ENCODE measurements at places on chromosomes 2 and 18.

DNA sequence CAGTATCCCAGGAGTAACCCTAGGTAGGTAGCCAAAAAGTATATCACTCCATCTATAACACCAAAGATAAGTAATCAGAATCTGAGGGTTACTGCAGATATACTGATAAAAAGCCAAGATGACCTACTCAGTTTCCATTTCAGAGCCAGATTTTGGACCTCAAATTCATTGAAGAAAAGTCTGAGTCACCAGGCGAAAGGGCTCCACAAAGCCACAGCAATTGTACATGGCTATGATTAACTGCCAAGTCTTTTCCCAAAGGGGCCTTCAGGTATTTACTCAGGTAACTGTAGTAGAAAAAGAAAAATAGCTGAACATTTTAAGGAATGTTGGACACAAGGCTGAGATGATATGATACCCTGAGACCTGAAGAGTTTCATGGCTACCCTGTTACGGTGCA is 75.6 kb upstream of the KCNH7 start:
- DNase-seq: no peak

GRCh38 chr2:46954951-46955571 is 39.5 kb upstream of the MCFD2 start:
- DNase-seq: no peak

- DNase-seq: no peak
These were observed 81.9 kb downstream of the MOGAT1 start for GRCh38 chr2:222753251-222753824.

DNA sequence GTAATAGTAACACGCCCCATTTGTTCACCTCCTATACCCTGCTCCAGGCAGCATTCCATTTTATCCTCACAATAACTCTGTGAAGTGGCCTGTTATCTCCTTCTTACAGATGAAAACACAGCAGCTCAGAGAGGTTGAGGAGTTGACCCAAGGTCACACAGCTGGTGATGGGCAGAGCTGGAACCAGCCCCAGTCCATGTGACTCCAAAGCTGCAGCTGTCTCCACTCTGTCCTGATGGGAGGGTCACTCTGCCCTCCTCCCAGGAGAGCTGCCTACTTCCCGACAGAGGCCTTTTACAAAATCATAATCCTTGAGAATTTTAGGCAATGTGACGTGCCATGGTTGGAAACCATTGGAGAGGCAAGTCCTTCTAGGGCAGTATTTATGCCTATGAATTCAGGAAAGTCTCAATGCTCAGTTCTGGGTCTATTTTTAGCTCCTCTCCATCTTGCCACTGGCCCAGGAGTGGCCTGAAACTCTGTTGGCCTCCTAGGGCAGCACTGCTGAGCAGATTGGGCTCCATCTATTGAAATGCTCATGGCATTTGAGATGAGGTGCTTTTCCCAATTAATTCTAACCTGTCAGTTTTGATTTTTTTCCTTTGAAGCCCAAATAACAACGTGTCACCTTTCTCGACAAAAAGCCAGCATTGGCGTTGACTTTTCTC is 162.0 kb upstream of the MSH6 start:
- no peak for DNase-seq

- DNase-seq: no peak
These were observed 116.4 kb upstream of the RBMS1 start for GRCh38 chr2:160610041-160610440.

DNA sequence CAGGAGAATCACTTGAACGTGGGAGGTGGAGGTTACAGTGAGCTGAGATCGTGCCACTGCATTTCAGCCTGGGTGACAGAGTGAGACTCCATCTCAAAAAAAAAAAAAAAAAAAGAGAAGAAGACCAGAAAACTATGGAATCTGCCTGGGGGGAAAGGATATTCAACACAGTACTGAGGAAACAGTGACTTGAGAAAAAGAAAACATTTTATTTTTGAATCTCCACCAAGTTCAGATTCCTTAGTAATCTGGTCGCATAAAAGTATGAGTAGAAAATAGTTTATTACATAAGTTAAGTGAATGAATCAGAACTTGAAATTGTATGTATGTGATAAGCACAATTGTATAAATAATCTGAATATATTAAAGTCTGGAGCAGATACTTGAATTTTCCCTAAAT is 13.0 kb upstream of the HAT1 start:
- DNase-seq: no peak

DNA sequence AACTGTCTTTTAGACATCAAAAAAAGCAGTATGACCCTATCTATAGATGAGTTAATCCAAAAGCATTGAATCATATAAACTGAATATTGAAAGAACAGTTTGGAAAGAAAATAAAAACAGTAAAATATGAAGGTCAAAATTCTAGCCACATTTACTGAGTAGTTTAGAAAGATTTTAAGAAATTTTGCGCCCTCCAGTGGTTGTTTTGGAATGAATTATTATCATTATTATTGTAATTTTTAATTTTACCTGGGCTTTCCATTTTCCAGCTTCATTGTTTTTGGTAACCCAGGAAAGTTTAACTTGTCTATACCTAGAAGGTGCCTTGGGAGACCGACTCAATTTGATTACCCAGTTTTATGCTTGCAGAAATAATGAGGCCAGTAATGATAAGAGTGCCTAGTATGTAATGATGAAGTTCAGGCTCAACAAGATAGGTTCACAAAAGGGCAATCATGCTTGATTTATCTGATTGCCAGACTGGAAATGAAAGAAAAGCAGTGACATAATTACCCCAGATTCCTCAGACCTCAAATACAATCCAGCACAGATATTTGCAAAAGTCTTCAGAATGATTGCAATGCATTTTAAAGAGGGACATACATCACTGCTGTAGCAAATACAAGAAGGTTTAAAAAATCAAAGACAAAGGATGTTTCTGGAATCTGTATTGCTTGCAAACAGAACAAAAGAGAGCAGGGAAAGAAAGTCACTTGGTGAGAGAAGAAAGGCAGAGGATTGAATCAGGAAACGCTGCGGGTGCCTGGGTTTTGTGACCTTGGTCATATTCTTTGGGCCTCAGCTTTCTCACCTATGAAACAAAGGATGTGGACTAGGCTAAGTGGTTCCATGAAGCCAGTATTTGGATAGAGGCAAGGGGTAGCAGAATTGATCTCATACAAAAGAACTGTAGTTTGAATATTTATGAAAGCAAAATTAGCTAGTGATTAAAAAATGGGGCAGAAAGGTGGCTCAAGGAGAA is 153.8 kb downstream of the MAP2 start:
- no peak for DNase-seq

DNA sequence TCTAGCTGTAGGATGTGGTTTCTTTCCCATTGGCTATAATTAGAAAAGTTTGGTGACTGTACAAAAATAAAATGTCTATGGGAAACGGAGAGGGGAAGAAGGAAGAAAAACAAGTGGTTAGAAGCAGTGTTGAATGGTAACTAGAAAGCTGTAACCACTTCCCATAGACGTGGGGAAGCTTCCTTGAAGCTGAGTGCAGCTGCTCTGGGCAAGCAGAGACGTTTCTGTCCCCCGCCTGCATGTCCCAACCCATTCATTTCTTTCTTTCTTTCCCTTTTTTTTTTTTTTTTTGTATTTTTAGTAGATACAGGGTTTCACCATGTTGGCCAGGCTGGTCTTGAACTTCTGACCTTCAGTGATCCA is 367.8 kb upstream of the HS6ST1 start:
- DNase-seq: no peak

GRCh38 chr2:147689220-147689909 is 155.5 kb upstream of the ACVR2A start:
- DNase-seq: no peak

- no peak for DNase-seq
These were observed 593.7 kb upstream of the CHAC2 start for GRCh38 chr2:53173698-53174455.

DNA sequence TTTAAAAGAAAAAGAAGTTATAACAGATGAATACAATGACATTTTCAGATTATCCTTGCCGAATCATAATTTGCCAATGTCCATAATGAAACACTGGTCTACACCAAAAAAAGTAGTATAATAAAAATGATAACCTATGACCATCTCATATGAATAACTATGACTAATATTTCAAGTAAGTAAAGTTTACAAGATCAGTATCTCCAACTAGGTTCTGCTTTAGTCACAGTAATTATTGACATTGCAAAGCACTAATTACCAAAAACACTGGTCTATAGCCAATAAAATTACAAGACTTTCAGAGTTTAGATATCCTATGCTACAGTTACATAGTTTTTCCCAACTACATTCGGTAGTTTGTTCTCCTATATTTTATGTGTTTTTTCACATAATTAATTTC is 136.7 kb downstream of the MEMO1 start:
- no peak for DNase-seq

DNA sequence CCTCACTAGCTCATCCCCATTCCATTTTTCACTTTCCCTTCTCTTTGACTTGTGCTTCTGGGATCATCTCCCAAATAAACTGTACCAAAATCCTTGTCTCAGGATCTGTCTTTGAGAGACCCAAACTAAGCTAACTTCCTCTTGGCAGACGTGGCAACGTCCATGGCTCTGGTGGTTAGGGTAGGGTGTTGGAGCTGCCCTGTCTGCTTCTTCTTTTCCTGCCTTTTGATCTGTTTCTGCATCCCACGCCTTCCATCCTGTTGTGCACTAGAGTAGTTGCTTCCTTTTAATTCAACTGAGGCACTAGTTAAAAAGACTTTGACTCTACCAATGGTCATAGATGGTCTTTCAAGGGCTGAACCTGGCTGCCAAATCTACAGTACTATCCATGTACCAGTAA is 5.5 kb upstream of the MAP4K4 start:
- DNase-seq: no peak

DNA sequence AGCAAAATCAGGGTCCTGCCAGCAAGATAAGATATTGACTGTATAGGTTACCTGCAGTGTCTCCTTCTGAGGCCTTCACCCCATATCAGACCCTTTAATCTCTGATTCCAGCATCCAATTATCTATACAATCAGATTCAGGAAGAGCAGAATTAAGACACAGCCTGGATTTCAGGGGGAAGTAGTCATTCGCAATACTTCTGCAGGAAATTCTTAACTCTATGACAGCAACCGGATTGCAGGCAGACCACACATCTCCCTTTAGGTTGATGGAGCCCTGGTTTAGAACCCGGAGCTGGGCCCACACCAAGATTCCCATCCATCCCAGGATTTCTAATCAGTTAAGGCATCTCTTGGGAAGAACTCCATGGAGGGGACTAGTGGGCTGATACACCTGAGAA is 9.5 kb downstream of the ARL4C start:
- no peak for DNase-seq

GRCh38 chr2:69975136-69975852 is 13.9 kb upstream of the ASPRV1 start:
- DNase-seq: no peak

GRCh38 chr18:62399781-62400308 is 74.7 kb downstream of the TNFRSF11A start:
- no peak for DNase-seq

DNA sequence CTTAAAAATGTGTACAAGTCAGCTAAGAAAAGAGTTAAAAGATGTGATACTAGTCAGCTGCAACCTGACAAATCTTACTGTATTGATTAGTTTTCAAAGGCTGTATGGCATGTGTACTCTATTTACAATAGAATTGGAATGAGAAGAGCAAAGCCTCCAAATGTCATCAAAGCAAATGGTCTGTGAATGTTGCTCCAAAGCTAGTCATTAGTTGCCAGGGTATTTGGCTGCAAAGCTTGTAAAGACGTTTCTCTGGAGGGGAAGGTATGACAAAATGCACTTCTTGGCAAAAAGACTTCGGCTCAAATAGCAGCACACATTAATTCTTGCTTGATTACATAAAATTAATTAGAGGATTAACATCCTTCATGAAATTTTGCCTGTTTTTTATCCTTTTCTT is 59.3 kb downstream of the ETAA1 start:
- DNase-seq: no peak

- DNase-seq: no peak
These were observed 81.4 kb upstream of the LPIN2 start for GRCh38 chr18:3094338-3094684.

- DNase-seq: no peak
These were observed 76.0 kb upstream of the DSG1 start for GRCh38 chr18:31241900-31242409.

DNA sequence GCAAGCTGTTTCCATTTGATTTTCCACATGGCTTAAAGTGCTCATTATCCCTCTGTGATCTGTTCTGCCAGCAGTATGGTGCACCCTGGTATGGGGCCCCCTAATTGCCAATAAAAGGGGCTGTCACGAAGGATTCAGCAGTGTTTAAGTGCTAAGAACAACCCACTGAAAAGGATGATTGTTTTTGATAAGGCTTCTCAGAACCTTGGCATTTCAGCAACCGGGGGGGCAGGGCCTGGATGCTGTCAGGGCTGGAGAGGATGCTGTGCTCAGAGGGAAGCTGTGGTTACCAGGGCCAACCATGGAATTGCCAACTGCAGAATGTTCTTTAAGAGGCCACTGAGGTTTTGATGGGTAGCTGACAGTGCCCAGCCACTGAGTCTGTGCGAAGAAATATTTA is 117.8 kb downstream of the CTIF start:
- no peak for DNase-seq

- no peak for DNase-seq
These were observed 104.0 kb downstream of the CYRIA start for GRCh38 chr2:16561676-16562075.

DNA sequence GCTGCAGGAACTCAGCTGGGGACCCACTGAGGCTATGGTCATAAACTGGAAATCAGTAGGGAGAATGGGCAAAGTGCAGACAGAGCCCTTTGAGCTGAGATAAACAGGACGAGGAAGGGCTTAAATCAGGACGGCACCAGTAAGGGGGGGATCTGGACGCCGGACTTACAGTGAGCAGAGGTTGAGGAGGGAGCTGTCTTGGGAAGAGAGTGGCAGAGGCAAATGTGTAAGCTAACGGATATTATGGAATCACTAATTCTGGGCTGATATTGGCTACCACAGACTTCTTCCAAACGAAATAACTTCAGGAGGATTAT is 539 bp downstream of the CYP27A1 start:
- DNase-seq: no peak

GRCh38 chr2:11203480-11203879 is 48.2 kb downstream of the SLC66A3 start:
- no peak for DNase-seq

DNA sequence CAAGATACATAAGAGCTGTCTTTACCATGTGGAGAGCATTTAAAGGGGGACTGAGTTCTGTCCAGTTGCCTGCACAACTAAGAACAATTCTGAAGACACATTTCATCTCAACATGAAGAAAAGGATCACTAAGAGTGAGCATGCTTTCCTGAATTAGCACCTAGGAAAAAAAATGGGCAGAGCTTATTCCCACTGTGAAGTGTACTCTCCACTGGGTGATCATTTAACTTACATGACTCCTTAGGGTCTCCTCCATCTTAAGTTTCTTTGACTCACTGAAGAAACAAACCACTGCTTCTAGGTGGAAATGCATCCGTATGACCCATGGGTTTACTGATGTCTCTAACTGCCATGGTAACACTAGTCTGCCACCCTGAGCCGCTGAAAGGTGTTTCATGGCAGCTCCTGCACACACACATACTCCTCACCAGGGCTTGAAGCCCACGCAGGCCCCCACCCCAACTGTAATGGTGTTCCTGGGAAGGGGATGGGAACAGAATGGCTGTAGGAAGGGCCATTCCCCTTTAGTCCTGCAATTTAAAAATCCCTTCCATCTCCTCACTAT is 27.1 kb downstream of the HDLBP start:
- no peak for DNase-seq
